ENCODE measurements at places on chromosomes 2 and 18.

DNA sequence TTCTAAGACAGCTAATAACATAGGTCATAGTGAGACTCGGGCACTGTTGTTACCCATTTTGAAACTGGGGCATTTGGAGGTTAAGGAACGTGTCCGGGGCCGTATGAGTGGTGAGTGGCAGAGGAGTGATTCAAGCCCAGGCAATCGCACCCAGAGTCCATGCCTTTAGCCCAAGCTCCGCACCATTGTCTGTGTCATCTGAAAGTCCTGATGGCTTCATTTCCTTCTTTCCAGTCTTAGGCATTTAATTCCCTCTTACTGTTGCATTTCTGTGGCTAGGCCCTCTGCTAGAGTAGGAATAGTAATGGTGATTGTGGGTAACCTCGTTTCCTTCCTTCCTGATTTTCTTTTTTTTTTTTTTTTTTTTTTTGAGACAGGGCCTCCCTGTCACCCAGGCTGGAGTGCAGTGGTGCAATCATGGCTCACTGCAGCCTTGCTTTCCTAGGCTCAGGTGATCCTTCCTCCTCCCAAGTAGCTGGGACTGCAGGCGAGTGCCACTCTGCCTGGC lies 49.8 kb upstream of the ASB1 start:
- DNase-seq, result no peak

DNA sequence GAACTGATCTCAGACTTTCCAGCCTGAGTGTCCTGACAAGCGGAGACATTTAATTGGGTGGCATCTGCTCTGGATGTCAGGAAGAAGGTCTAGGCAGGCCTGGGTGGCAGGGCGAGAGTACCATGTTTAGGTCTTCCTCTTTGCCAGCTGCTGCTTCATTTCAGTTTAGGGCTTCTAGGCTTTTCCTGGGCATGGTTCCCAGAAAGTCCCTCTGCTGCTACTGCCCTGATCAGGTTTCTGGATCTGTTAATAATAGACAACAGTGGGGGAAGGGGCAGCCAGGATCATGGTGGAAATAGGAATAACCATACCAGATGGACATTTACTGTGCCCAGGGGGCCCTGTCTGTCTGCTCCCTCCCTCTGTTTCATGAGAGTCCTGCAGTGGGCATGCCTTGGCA lies 2.3 kb upstream of the PLCD4 start:
- no peak for DNase-seq

DNA sequence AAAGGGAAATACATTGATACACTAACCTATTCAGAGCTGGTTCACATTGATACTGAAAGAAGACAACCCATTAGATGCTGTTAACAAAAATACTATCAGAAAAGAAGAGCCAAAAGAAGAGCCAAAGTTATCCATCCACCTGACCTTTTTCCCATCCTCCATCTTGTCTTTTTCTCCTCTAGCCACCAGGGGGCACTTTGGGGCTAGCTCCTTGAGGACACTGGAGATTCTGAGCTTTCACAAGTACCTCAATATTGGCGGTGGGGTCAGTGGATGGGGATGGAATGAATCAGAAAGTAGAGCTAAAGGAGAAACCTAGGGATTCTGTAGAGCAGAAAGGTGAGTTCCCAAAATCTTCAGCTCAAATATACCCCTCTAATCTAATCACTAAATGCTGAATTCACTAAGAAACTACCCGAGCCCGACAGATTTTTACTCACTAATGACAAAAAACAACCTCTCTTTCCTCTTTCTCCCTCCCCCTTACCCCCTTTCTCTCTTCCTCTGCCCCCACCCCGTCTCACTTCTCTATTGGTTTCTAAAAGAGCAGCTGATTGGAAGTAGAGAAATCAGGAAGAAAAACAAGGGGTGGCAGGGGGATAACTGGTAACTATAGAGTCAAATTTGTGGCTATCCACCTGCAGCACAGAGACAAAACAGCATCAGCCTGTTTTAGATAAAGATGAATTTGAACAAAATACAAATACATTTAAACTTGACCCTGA lies 203.3 kb downstream of the TCF4 start:
- DNase-seq, result no peak

DNA sequence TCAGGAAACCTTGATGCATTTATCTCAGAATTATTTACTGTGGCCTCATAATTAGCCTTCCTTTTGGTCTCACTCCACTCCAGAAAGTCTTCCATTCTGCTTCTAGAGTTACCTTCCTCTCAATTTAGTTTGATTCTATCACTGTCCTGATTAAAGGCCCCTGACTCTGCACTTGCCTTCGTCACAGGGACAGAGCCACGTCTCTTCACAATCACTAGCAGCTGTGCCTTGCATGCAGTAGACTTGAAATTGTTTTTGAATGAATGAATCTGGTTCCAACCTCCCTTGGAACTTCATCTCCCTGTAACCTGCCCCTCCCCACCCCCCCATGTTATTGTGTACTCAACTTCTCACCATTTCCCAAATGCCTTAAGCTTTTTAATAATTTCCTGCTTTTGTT lies 52.4 kb downstream of the OSBPL6 start:
- DNase-seq, result no peak

DNA sequence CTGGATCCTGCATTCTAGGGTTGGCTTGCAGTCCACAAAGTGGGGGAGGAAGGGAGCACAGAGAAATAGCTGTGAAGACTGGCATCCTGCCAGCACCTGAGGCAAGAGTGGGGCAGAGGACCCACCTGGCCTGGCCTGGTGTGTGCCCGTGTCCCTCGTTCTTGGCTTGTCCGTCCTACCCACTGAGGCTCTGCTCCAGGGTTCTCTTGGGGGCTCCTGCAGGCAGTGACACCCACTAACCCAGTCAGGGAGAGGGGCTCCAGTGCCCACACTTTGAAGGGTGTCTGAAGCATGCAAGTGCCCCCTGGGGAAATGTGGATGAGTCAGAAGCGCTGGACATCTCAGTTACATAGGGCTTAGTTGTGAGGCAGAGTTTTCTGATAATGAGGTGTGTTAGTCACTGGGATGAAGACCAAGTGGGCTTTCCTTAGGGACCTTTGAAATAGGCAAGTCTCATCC lies 79.4 kb downstream of the SLC4A3 start:
- no peak for DNase-seq

DNA sequence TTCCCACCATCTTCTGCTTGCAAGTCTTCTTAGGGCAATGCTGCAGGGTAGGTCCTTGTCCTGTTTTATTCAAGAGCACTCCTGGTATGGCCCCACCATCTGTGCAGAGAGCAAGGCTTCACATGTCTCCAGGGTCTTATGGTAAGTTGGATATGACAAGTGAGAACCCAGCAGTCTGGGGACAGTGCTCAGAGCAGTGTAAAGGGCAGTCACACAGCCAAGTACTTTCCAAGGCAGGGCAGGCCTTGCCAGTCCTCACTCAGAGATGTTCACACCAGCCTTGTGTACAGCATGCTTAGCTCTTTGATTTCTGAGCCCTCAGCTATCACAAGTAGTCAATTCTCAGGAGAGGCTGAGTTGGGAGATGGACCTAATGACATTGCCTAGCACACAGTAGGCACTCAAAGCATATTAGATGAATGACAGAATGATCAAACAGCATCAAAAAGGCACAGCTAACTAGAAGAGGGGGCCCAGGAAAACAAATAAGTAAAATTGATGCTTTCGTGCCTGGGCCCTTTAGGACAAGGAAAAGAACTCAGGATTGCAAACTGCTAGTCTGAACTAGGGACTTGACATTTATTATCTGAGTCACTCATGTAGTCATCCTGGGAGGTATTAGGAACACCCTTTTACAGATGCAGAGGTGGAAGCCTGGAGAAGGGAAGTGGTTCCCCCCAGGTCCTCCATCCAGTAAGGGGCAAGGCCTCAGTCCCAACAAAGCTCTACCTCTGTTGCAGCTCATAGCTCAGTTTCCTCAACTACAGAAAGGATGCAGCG lies 86.7 kb upstream of the CTAGE1 start:
- DNase-seq, result no peak

DNA sequence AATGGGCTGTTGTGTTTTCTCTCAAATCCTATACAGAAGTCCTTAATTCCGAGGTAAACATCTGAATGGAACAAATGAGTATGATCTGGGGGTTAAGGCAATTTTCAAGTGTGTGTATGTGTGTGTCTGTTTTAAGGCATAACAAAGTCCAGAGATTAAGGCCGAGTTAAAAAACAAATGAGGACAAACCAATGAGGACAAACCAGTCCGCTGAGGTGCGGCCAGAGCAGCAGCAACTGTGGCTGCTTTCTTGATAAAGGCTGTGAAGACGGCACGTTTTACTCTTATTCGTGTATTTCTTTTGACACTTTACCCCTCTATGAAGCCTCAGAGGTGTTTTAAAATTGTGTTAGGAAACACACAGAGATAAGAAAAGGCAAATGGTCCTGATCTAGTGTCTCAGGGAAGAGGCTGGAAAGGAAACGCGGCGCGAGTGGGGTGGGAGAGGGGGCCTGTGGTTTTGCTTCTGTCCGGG lies 495 bp upstream of the GULP1 start:
- DNase-seq, result no peak

GRCh38 chr2:232779465-232779864 lies 3.1 kb upstream of the KCNJ13 start:
- DNase-seq, result no peak

Measured in activated CD4-positive, alpha-beta T cell treated with anti-CD3 and anti-CD28 coated beads, Interleukin-2, amount 50 U/mL, for 24 hours (primary cell).